Activated T-cell treated with anti-CD3 and anti-CD28 coated beads for 4 hours (primary cell): ENCODE measurements at places on chromosomes 4 and X.
A peak's percentile ranks its signal among the peaks of the same experiment; 100 is the strongest.

- no peak for DNase-seq
These were observed 116.9 kb upstream of the GALNT7 start for GRCh38 chr4:173051716-173052115.

GRCh38 chr4:111499706-111500105, 645.5 kb upstream of the FAM241A start:
- DNase-seq, result no peak

- DNase-seq, result no peak
These were observed 5.0 kb upstream of the GPR174 start for GRCh38 chrX:79139446-79139845.

- no peak for DNase-seq
These were observed 9.2 kb upstream of the ANXA3 start for GRCh38 chr4:78542373-78542772.

GRCh38 chrX:6052111-6052745, 176.4 kb downstream of the NLGN4X start:
- no peak for DNase-seq

- no peak for DNase-seq
These were observed 654 bp upstream of the DDIT4L start for GRCh38 chr4:100190643-100191600.

DNA sequence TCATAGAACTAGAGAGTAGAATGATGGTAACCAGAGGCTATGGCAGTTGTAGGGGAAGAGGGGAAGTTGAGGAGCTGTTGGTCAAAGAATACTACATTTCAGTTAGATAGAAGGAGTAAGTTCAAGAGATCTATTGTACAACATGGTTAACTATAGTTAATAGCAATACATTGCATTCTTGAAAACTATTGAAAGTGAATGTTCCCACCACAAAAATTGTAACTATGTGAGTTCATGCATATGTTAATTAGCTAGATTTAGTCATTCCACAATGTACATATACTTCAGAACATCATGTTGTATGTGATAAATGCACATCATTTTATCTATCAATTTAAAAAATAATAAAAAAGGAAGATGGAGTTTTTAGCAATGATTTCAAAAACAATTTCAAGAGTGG, 125.3 kb upstream of the IL15 start:
- DNase-seq, result no peak

DNA sequence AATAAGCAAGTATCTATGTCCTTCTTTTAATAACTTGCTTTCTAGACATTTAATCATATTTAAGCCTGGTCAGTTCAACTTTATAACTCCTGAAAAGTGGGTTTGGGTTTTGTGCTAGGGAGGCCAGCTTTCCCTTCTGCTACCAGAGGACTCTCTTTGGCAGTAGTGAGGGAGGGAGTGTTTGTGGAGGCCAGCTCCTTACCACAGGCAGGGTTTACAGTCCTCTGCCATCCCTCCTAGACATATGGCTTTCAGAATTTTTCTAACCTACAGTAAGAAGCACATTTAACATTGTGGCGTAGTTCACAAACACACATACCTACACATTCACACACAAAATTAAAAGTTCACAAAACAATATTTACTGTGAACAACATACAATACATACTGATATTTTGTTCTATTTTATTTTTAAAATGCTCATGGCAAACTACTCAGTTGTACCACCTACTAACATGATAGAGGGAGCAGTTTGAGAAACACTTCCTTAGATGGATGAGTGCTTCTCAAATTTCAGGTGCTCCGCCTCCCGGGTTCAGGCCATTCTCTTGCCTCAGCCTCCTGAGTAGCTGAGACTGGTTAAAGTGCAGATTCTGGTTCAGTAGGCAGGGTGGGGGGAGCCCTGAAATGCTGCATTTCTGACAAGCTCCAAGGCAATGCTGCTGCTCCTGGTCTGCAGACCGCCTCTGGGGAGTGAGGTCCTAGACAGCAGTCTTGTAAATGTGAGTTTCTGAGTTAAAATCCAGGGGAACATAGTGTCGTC, 86.7 kb downstream of the PTTG2 start:
- no peak for DNase-seq

DNA sequence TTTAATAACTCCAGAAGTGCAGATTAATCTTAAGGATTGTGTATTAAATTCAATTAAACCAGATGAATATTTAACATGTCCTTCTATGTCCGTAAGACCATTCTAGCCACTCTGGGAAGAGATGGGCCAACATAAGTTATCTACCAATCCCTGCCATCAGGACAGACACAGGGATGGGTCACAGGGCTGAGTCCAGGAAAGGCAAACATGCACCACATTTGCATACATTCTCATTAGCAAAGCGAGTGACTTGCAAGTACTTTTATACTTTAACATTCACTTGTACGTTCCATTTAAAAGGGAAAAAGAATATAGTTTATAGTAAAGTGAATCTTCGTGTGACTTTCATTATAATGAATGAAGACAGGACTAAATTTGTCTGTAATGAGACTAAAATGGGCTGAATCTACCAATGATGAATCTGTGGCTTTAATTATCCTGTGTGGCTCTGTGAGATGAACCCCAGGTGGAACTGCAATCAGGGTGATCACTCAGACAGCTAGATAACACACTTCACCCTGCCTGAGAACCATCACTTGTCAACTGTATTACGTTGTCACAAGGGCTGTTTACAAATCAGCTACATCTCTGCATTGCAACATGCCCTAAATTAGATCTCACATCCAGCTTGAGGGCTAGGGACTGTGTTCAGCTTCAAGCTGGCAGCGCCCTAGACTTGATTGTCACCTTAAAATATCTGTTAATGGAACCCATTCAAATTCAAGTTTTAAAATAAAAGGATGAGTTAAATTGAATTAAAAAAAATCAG, 77.2 kb downstream of the SH3KBP1 start:
- DNase-seq, result no peak

DNA sequence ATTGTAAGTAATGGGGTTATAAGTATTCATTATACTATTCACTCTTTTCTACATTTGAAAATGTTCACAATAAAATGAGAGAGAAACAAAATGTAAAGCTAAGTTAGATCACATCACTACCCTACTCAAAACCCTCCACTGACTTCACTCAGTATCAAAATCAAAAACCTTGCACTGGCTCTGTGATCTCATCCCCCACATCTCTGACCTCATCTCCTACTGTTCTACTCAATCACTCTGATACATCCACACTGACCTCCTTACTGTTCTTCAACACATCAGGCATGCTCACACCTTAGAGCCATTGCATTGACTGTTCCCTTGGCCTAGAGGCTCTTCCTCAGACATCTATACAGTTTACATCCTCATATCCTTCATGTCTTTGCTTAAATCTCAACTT, 50.7 kb downstream of the THOC2 start:
- no peak for DNase-seq

GRCh38 chr4:179503976-179504375, 2061.7 kb upstream of the AGA start:
- DNase-seq, result no peak

- DNase-seq, result no peak
These were observed 135.0 kb upstream of the IL15 start for GRCh38 chr4:141501395-141501794.

DNA sequence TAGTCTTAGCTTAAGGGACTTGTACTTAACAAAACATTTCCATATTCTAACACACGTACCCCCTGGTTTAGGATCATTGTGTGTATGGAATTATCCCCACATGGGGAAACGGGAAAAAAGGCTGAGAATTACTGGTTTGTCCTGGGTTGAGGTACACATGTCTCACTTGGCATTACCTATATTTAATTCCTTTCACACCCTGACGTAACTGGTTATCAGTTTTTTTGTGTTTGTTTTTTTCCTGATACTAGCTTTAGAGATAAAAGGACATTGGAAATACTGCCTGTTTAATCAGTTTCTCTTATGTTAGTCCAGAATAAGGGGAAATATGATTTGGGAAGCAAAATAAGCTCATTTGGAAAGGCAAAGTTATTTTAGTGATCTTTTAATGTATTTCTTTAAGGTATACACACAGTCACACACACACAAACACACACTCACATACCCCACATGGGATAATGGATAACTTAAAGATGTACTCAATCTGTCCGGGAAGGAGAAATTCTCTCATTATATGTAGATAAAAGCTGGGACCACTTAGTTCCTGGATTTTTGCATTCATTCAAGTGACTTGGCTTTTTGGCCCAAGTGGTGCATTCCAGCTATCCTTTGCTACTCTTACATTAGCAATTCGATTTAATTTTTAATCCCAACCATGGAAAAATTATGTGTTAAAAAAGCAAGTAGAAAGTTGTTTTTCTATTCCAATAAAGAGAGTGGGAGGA, 13.0 kb downstream of the SEPTIN11 start:
- no peak for DNase-seq

DNA sequence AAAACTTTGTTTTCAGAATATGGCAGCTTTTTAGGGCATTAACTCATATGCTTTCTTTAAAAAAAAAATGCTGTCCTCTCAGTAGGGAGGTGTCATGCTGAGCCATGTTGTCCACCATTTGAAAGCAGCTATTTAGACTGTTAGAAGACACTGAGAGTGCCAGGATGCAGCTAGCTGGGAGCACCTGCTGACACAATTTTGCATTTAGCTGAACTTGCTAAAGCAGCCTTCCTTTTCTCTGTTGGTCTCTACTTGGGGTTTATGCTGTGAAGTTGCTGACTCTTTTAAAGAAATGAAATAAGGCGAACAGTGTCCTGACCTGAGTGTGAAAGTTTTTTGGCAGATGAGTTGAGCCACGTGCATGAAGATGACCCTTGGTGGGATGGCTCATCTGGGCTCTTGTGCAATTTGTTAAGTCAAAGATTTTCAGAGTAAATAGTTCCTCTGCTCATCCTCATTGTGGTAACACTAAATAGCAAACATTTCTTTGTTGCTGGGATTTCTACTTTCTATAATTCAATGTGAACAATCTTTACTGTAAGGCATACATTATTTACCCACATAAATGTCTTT, 64.5 kb downstream of the CDS1 start:
- DNase-seq, result no peak

DNA sequence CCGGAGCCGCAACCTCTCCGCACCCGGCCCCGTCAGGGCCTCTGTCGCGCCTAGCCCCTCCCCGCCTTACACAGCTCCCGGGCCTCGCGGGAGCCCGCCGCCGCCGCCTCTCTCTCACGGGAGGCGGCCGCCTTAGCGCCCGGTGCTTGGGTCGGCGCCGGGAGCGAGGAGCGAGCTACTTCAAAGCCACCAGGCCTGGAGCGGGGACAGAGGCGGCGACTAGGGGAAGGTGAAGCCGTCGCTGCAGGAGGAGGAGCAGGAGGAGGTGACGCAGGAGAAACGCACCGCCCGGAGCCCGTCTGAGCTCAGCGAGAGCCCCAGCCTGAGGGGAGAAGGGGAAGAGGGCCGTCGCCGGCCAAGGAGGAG, 250 bp downstream of the USP9X start:
- peak; percentile 29 for DNase-seq

- no peak for DNase-seq
These were observed 38.7 kb downstream of the GABRA4 start for GRCh38 chr4:46954643-46955042.

DNA sequence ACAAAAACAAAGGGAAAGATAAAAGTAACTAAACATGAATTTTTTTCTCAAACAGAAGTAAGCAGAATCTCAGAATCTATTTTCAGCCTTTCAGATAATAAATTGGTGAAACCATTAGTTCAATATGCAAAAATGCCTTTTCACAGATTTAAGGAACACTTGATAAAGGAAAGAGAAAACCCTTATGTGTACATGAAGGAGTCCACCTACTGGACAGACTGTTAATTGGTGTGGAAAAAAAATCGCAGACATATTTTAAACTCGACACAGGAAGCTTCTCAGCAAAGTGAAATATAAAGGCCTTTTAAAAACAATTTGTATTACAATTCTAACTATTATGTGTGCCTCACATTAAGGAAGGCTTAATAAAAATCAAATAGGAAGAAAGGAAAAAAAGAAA, 22.3 kb downstream of the COX7B2 start:
- DNase-seq, result no peak

DNA sequence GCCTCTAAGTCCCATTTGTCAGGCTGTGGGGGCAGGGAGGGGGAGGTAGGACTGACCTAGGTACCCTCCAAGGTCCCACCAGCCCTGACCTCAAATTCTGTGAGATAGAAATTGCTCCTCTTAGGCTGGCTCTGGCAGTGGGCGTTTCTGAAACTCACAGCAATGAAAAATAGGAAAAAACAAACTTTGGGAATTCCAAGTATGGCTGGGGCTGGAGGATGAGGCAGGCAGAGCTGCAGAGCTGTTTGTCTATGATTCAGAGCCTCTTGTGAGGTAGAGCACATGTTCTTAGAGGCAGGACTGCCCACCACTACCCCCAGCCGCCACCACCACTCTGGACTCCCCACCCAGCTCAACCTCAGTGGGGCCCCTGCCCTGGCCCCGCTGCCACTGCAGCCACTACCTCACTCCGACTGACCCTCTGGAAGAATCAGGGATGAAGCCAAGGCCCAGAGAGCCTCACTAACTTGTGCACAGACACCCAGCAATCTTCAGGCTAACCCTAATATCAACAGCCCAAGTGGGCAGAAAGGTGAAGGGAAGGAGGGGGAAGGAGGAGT, 98.2 kb downstream of the PJA1 start:
- no peak for DNase-seq

GRCh38 chr4:86948276-86948675, 13.5 kb downstream of the AFF1 start:
- DNase-seq, result no peak

GRCh38 chr4:20127626-20128025, 124.1 kb upstream of the SLIT2 start:
- no peak for DNase-seq

DNA sequence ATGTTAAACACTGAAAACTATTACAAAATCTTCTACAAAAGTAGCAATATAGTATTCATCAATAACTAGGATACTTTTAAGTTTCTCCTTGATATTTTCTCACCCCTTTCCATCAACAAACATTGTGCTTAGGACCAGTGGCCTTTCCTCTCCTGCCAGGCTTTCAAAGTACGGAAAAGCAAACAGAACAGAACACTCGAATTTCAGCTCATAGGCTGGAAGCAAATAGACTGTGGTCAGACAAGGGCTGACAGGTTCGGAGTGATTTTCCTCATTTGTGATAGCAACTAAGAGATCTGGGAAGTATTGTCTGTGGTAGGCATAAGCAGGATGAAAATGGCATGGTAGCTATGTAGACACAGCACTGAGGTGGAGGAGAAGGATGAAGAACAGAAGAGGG, 68.6 kb upstream of the SORBS2 start:
- DNase-seq, result no peak

GRCh38 chr4:113699772-113700171, 61.8 kb downstream of the CAMK2D start:
- no peak for DNase-seq
